ENCODE measurements at places on chromosomes 2 and 18. TPM values are rescaled to one million over a fixed set of nuclear protein-coding genes. Genes with fewer than 3 reads are reported as not detected.

The SNTG2 gene
- total RNA-seq, result 9.9 TPM

The DSC1 gene
- not detected for total RNA-seq

The KLHL29 gene
- total RNA-seq, result 16.8 TPM

The ZFAND2B gene
- 28.7 TPM for total RNA-seq

DNA sequence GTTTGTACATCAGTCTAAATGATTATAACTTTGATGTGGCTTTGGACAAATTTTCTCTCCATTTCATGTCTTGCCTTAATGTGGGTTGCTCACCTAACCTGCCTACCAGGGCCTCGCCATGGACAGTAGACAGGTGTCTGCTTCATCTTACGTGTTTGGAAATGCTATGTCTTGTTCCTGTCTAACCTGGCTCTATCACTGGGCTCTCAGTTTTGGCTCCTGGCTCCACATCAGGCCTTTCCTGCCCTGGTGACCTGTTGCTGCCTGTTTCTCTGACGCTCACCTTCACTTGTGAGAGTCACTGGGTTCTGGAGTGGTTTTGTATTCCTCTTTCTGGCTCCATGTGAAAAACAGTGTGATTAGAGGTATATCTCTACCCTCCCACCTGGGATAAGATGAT is 65.9 kb downstream of the PHLPP1 start:
- no peak for DNase-seq

DNA sequence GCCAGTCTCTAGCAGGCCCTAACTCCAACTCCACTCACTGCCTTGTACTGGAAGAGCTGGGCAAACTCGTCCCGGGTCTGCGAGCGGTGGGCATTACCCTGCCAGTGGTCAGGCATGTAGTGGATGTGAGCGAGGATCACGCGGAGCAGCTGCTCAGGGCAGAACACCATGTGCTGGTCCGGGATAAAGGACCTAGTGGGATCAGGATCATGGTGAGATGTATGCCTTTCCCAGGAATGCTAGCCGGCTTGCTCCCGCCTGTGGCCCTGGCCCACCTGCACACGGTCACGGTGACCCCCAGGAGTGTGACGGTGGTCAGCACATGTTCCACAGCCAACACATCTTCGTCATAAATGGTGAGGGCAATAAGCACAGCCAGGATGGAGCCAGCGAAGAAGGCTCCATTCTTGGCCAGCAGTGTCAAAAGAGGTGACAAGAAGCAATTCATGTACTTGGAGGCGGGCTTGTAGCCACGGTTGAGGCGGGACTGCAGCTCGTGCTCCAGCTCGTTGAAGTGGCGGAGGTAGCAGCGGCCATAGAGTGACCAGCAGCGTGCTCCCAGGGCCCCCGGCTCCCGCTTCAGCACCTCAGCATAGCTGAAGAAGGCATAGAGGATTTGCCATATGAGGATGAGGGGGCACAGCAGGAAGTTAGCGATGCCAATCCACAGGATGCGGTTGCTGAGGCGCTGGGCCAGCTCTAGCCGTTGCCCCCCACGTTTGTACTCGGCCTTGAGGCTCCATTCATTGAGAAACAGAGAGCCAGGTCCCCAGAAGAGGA is 5.3 kb upstream of the ABCB6 start:
- DNase-seq, result no peak

GRCh38 chr2:175976391-175977157 is 25.5 kb downstream of the LNPK start:
- no peak for DNase-seq

DNA sequence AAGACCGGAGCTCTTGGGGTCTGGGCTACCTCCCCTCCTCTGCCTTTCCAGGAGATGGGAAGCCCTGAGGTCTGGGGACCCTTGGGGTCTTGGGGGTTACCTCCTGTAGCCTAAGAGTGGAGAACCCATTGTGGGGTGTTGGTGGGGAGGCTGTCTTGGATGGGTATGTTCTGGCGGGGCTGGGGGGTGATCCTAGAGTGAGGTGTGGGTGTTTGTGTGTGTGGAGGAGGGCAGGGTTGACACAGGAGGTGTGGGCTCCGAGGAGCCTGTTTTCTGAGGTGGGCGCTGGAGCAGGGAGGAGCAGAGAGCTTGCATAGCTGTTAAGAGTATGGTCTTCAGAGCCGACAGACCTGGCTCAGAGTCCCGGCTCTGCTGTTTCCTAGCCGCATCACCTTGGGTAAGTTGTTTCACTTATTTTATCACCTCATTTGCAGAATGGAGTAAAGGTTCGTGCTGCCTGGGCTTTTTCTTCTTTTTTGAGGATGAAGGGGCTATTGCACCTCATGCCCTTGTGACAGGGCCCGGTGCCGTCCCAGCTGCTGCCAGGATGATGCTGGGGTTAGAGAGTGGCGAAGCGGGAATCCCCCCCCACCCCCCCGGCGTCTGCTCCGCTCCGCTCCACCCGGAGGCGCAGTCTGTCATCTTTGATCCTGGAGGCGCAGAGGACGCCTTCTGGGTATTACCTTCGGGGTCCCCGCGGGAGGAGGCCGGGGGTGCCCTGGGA is 17.2 kb downstream of the TET3 start:
- DNase-seq, result no peak

DNA sequence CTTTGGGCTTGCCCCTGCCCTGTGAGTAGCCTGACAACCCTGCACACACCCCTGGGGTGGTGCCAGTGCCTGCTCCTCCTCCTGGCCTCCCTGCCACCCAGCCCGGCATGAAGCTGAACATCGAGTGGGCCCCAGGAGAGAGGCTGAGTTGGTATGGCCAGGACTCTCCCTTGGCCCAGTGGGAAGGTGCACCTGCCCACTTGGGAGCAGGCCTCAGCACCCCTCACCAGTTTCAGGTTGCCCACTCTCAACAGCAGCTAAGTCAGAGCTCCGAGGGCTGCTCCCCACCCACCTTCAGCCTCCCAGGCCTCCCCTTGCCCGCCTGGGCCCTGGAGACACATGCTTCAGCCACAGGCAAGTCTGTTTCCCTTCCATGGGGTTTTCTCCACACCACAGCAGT is 203.1 kb downstream of the KLHL29 start:
- DNase-seq, result no peak

DNA sequence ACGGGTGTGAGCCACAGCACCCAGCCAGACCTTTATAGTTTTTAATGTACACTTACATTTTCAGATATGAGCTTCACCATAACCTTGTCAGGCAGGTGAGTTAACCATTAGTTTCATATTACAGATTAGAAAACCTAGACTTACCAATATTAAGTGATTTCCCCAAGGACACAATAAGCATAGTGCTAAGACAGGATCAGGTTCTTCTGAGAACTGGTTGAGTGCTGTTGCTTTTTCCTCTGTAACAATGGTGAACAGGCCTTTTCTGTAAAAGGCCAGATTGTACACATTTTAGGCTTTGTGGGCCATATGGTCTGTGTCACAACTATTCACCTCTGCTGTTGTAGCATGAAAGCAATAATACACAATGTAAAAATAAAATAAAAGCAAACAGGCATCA is 332.0 kb downstream of the PIK3C3 start:
- no peak for DNase-seq

GRCh38 chr2:151156431-151156830 is 105.2 kb downstream of the RBM43 start:
- no peak for DNase-seq

DNA sequence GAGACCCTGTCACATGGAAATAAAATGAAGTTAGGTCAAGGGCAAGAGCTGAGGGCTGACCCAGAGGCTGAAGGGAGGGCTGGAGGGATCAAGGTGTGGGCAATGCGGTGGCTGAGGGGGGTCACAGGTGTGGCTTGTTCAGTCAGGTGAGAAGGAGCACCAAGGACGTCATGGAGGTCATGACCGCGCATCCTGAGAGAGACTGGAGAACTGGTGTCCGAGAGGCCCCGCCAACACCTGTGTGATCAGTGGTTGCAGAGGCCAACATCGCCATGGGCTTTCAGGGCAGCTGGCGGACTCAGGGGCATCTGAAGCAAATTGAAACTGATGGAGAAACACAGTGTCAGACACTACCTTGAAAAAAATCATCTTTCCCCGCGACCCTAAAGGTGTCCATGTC is 13.0 kb downstream of the TOGARAM2 start:
- DNase-seq, result no peak

DNA sequence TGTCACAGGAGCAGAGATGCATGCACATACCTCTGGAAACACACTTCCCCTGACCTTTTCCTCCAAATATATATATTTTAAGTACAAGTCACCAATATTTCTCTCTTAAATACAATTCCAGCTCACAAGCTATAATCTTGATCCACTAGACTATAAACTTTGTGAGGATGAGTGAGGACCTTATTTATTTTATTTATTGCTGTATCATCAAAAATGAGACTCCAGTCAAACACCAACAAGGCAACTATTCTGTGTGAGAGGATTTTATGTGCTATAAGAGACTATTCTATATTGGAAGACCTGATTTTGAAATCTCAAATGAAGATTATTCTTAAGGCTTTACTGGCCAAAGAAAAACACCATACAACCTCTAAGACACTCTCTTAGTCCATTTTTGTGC is 1352.2 kb downstream of the SUCLG1 start:
- DNase-seq, result no peak

Measured in ureter (tissue), 1 donor.